ENCODE measurements at places on chromosomes 12 and 14. TPM values are rescaled to one million over a fixed set of nuclear protein-coding genes. Genes with fewer than 3 reads are reported as not detected.

DNA sequence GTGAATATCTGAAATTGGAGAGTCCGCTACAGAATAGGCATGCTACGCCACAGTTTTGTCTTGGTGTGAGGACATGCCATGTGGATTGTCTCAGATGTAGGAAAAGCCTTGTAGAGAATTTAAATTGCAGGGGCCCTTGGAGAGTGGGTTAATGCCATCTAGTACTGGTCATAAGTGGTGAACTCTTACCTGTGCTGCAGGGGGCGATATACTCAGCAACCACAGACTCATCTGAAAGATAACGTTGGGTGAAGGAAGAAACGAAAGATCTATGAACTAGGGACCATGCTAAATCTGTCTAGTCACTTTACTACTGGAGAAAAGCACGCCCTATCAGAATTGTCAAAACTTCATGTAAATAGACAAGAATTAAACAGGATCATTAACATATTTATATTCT lies 33.7 kb upstream of the A2M start:
- DNase-seq = no peak

- DNase-seq = no peak
Observed at GRCh38 chr12:110249716-110250225, 31.3 kb upstream of the ATP2A2 start.

DNA sequence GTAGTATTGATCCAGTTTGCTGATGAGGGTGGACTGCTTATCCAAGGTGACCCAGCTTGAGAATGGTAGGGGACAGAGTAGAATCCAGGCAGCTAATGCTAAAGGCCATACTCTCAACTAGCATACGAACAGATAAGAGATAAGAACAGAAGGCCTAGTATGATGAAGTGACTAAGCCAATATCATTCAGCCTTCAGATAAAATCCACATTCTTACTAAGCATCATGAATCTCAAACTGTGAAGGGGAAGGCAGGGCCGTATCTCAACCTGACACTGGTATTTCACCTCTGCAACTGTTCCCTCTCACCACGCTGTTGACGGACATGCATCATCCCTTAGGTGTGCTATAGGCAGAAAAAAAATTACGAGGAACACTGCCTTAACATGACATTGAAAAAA lies 8.1 kb upstream of the CKAP4 start:
- no peak for DNase-seq

GRCh38 chr14:52834440-52834842 lies 43.0 kb upstream of the GNPNAT1 start:
- DNase-seq = no peak

DNA sequence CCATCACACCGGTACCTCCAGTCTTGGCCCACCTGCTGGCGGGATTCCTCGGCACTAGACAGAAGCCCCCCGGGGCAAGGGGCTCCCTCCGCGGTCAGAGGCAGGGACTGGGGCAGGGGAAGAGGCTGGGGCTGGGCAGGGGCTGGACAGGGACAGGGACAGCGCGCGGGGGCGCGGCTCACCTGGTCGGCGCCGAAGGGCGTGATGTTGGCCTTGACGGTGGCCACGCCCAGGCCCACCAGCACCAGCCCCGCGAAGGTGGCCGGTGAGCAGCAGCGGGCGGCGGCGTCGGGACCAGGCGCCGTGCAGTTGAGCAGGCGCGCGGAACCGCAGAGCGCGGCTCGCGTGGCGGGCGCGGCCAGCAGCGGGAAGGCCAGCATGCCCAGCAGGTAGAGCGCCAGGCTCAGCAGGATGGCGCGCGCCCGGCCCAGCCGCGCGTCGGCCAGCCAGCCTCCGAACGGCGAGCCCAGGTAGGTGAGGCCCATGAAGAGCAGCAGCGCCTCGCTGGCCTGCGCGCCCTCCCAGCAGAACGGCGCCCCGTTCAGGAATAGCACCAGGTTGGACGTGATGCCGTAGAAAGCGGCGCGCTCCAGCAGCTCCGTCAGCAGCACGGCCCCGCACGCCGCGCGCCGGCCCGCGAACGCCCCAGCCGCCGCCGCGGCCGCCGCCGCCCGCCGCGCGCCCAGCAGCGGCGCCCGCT lies 392 bp downstream of the SLC15A4 start:
- no peak for DNase-seq

DNA sequence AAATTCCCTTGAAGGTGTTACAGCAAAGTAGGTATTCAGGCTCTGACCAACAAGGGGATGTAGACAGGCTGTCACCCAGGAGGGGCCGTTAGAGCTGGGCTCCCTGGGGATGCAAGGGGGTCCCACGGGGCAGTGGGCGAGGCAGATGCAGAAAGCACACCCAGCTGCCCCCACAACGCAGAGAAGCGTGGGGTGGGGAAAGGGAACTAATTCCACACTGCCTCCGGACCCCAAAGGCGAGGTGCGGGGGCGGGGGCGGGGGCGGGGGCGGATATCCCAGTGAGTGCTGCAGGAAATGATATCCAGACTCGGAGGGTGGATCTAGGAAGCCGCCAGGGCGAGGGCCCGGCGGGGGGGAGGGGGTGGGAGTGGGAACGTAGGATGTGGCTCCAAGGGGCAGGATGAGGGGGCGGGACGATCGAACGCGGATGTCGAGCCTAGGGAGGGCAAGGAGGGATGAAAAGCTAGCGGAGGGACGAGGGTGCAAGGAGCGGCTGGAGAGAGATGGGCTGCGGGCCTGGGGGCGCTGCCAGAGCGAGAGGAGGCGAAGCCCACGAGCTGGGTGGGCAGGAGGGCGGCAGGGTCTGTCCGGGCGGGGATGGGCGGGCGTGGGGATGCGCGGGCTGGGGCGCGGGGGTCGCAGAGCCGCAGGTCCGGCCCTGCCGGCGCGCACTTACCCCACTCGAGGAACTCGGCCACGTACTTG lies 874 bp downstream of the CDC42BPB start:
- DNase-seq = no peak

Gene GDF3
- not detected for total RNA-seq

Gene HOXC12
- not detected for total RNA-seq

Measured in T-helper 17 cell (primary cell).